Right ventricle myocardium inferior (tissue), 1 donor: ENCODE measurements at places on chromosomes 16 and 17. TPM values are rescaled to one million over a fixed set of nuclear protein-coding genes. Genes with fewer than 3 reads are reported as not detected.
A peak's percentile ranks its signal among the peaks of the same experiment; 100 is the strongest.

TNP2 gene
- not detected for total RNA-seq

ATXN1L gene
- 13.4 TPM for total RNA-seq

- peak; percentile 40 for DNase-seq
Observed at GRCh38 chr16:67206838-67207248, 7.9 kb downstream of the ELMO3 start.

- no peak for DNase-seq
Observed at GRCh38 chr17:14580499-14580898, 279.6 kb downstream of the HS3ST3B1 start.

GRCh38 chr17:57569853-57570252, 175.2 kb downstream of the CCDC182 start:
- no peak for DNase-seq

DCAKD gene
- total RNA-seq = 24.2 TPM

DNA sequence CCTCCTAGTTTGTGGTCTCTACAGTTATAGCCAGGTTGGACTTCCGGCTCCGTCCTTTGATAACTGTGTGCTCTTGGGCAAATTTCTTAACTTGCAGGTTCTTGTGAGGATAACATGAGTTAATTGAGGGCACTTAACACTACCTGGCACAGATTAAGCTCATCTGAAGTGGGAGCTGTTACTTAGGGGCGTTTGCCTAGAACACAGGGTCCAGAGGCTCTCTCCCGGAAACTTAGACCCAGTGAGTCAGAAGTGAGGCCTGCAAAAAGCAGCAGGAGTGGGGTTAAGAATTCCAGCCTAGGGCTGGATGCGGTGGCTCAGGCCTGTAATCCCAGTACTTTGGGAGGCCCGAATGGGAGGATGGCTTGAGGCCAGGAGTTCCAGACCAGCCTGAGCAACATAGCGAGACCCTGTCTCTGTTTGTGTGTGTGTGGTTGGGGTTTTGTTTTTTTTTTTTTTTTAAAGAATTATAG, 1.4 kb downstream of the MVP start:
- no peak for DNase-seq

DNA sequence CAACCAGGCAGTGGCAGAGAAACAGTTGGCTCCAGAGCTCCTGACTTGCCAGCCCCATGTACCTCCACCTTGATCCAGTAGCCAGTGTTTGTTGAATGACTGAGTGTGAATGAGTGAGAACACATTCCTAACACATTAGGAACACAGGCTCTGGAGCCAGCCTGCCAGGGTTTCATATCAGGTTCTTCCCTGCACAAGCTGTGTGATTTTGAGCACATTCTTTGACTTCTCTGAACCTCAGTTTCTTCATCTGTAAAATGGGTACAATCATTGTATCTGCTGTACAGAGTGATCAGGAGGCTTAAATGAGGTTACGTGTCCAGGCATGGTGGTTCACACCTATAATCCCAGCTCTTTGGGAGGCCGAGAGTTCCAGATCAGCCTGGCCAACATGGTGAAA, 13.3 kb upstream of the RMI2 start:
- no peak for DNase-seq
